HAP-1 (cell line): ENCODE measurements at places on chromosomes 6 and 20.

- no peak for DNase-seq
Measured at GRCh38 chr6:19838442-19839236, 1.5 kb downstream of the ID4 start.

DNA sequence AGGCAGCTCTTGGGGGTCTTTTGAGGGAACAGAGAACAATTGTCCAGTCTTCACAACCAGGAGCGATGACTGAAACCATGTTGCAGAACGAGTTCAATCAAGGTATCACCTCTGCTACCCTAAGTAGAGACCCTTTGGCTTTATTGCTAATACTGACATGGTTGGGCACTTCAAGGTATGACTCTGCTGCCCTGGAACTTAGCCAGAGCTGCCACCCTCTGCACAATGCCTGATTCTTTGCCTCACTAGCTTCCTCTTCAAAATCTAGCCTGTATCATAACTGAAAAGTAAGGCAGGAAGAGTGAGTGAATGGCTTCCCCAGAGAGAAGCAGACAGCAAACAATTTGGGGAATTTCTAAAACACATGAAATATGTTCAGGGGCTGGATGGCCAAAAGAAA lies 592.7 kb upstream of the NRSN1 start:
- no peak for DNase-seq

DNA sequence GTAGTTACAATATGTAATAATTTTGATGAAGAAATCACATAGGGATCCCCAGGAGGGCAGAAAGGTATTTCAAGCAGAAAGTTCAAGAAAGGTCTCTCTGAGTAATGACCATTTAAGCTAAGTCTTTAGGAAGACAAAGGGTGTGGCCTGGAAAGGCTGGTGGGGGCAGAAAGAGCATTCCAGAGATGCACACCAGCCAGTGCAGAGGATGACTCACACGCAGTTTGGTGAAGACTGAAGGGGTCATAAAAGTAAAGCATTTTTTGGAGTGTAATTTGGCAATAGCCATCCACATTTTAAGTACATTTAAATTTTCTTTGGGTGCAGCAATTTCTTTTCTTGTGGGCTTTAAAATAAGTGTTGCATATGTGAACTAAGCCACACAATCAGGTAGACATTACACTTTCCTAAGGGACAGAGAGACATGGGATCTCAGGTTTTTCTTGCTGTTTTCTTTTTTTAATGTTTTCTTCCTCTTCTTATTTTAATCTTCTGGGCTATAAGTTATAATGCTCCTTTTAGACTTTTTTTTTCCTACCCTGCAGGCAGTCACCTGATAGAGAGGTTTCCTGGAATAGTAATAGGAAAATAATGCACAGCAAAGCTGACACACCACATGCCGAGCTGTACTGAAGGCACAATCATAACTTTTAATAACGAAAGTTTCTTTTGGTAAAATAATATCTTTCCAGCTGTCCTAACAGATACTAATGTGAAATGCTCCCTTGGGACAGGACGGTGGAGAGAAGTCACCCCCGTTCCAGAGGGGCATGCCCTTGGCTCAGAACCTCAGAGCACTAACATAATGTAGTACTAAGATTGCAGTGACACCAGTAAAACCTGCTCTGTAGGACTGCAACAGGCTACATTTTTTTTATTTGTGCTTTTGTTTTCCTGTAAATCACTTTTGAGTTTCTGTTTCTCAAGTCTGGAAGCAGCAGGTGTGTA lies 49.6 kb upstream of the PTPRK start:
- DNase-seq, result peak; percentile 58

DNA sequence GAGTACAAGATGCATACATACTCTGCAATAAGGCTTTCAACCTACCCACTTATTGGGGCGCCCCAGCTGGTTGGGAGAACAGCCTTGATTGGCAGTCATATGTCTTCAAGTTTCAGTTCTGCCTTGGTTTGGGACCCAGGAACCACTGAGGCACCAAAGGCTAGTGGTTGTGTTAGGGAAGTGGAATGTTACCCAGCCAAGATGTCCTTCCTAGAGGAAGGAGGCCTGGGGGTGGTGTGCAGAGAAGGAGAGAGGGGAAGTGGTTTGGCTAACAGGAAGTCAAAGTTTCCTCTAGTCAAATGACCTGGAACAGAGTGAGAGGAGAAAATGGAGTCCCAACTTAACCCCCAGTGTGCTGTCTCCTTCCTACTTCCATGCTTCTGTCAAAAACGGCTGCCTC lies 59.4 kb downstream of the CD164 start:
- DNase-seq, result no peak

GRCh38 chr20:8524101-8525016 lies 392.3 kb downstream of the PLCB1 start:
- DNase-seq, result peak; percentile 21

DNA sequence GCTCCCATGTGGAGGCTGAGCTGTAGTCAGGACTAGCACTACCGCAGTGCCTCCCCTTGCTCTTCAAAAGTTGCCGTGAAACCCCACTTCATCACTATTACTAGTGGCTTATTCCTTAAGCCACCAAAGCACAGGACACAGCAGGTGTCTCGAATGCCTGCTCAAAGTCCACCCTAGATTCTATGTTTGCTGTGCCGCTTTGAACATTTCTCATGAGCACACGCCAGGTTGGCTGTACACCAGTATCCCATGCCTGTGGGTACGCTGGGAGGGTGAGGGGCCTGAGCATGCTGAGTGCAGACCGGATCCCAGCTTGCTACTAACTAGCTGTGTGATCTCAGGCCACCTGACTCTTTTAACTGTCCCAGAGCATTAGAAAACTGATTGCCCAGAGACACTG lies 335.8 kb upstream of the QKI start:
- DNase-seq, result no peak

DNA sequence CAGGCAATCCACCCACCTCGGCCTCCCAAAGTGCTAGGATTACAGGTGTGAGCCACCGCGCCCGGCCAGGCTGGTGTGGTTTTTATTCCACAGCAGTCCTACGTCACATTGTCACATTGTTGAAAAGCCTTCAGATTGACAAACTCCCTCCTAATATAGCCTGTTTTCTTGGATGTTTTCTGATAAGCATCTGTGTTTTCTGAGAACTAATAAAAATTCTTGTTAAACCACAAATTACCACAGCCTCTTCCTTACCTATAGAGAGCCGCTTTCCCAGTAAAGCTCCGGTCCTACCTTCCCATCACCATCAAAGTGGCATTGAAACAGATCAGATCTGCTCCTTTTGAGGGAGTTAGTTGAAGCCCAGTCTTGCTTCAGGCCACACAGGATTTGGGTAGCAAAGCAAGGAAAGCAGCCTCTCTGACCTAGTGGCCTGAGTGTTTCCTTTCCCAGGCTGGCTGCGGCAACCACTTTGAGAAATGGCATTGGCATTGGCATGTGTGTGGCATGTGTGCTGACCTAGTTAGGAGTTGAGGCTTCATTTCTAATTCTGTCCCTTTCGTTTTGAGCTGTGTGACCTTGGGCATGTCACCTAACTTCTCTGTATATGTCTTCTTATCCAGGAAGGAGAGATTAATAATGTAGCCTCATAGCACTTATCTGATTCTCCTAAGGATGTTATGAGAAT lies 1.7 kb upstream of the PKIG start:
- DNase-seq, result no peak

GRCh38 chr20:24996449-24997377 lies 4.2 kb upstream of the APMAP start:
- DNase-seq, result peak; percentile 2

- no peak for DNase-seq
Measured at GRCh38 chr20:39016041-39016440, 53.9 kb downstream of the DHX35 start.

DNA sequence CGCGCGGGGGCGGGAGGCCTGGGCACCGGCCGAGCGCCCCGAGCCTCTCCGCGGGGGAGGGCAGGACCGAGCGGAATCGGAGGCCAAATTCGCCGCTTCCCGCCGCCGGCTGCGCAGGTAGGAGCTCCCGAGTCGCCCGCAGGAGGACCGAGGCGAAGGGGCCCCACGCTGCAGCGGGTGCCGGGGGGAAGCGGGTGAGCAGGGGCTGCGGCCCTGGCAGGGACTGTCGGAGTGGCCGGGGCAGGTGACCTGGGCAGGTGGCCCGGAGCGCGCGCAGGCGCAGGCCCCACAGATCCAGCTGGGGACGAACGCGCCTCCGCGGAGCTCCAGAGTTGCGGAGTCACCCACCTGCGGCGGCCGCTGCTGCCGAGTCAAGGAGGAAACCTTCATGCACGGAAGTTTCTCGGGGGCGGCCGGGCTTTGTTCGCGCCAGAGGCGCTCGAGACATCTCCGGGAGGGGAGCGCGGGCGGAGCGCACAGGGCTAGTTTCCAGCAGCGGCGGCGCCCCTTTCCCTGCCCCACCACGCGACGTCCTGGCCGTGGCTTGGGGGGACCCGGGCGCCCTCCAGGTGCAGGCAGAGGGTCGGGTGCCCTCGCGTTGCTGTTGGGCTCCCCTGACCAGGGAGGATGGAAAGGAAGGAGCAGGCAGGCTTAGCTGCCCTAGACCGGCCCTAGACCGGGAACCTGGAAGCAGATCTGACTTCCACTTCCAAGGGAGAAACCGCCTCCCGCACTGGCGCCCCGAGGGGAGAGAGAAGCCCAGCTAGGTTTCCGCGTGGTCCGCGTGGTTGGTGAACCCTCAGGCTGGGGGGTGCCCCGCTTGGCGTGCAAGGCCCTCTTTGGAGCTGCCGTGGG lies 590 bp downstream of the SLCO4A1 start:
- DNase-seq, result no peak

DNA sequence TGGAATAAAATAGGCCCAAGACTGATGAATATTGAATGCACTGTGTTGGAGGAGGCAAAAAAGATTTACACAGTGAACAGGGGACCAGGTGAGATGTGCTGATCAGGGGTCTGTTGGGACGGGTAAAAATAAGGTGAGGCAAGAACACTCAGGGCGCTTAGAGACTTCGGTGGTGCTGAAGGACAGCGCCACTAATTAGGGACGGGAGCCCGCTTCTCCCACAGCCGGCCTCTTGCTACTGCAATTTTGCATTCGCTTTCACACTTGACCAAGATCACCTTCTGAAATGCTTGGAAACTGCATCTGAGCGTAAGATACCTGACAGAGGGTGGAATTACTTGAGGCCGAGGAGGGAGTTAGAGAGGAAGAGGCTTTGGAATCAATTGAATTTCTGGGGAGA lies 7.3 kb downstream of the TFAP2D start:
- DNase-seq, result peak; percentile 22

GRCh38 chr6:160356074-160356744 lies 8.0 kb downstream of the SLC22A3 start:
- no peak for DNase-seq

GRCh38 chr6:168097621-168098430 lies 18.8 kb upstream of the FRMD1 start:
- DNase-seq, result no peak

GRCh38 chr6:93621442-93621841 lies 202.1 kb upstream of the EPHA7 start:
- DNase-seq, result no peak

DNA sequence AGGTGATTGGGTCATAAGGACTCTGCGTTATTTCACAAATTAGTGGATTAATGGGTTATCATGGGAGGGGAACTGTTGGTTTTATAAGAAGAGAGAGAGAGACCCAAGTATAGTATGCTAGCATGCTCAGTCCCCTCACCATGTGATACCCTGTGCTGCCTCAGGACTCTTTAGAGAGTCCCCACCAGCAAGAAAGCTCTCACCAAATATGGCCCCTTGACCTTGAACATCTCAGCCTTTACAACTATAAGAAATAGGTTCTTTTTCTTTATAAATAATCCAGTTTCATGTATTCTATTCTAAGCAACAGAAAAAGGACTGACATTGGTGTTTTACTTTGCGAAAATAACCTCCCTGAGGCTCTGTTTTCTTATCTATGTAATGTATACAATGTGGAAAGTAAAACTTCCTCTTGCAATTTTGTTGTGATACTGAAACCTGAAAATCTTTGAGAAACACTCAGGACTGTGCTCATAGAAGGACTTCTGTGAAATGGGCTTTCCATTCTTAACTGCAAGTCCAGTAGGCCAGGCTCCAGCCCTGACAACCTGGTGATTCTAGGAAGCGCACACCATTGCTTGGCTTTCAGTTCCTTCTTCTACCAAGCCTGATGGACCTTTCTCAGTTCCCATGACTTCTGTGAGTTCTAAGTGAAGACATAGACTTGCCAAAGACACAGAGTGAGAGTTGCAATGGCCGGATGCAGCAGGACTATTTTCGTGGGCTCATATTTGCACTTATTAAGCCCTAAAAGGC lies 21.9 kb downstream of the SIRPD start:
- DNase-seq, result no peak

DNA sequence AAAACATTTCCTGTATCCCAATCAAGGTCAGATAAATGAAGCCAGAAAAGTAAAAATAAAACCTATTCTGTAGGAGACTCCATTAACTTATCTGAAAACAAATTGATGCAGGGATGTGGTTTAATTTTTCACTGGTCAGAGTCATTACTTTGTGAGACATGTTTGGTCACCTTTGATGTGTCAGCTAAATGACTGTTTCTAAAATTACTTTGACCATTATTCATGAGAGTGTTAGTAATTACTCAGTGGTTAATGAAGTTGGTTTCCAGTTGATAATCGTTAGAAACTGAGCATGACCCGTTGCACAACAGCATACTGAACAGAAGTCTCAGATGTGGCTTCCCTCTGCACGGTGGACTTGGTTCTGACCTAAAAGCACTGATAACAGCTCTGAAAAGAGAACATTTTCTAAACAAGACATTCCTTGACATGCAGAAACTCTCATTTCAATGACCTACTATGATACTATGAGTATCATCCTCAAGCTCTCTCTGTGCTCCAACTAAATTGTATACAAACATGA lies 410.5 kb upstream of the RNF217 start:
- DNase-seq, result no peak

GRCh38 chr6:149270616-149271015 lies 46.9 kb upstream of the TAB2 start:
- DNase-seq, result no peak

- no peak for DNase-seq
Measured at GRCh38 chr6:44264154-44265006, 971 bp downstream of the NFKBIE start.

- no peak for DNase-seq
Measured at GRCh38 chr6:139407718-139408222, 33.3 kb upstream of the CITED2 start.

GRCh38 chr20:23482138-23482537 lies 8.8 kb upstream of the CST8 start:
- DNase-seq, result no peak

- DNase-seq, result no peak
Measured at GRCh38 chr6:27230758-27231111, 16.8 kb upstream of the PRSS16 start.

GRCh38 chr6:51166914-51167313 lies 348.2 kb downstream of the TFAP2B start:
- DNase-seq, result no peak

DNA sequence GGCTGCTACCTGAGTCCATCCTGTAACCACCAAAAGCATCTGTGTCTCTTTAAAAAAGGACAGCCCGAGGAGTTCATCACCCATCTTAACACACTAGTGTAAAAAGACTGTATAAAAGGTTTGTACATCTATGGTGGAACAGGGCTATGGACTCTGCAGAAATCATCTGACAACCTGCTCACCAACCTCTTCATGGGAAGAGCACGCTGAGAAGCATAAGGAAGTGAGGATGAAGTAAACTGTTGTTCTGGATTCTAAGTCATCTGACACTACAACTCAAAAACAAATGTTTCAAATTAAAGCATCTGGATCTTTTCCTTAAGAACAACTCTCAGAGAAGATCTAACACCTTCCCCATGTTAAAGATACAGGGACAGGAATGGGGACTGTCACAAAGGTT lies 5.4 kb downstream of the IFNGR1 start:
- DNase-seq, result no peak
